ENCODE measurements at places on chromosomes 5 and 9.

DNA sequence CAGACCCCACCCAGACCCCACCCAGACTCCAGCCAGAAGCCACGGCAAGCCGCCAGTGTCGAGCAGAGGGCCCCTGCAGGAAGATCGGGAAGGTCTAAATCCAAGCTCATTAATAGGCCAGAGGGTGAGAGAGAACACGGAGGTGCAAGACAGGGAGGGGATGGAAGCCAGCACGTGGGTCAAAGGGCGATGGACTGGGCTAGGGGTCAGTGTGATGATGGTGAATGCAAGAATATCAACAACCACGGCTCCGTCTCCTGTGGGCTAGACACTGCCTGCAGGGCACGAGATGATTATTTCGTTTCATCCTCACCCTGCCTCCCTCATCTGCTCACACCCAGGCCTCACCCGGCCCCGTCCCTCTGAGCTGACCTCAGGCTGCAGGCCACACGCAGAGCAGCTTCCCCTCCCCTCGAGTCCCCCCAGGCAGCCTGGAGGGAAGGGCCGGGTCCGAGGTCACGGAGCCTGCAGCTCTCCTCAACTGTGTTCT lies 122.0 kb downstream of the COL23A1 start:
- DNase-seq = no peak

DNA sequence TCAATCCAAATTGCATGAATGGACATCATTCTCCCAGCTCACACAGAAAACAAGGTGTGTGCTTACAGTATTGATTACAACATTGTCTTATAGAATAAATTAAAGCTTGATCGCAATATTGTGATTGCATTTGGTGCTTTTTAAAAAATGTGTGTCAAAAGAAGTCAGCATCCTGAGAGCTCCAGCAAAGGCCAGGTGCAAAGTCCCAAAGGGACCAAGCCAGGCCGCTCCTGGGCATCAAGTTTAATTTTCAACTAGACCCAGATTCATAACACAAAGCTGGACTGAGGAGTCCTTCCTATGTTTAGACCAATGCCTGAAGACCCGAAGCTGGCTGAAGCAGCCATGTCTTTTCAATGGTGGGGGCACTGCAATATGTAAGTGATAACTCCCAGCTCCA lies 295.6 kb downstream of the IRX2 start:
- DNase-seq = no peak

DNA sequence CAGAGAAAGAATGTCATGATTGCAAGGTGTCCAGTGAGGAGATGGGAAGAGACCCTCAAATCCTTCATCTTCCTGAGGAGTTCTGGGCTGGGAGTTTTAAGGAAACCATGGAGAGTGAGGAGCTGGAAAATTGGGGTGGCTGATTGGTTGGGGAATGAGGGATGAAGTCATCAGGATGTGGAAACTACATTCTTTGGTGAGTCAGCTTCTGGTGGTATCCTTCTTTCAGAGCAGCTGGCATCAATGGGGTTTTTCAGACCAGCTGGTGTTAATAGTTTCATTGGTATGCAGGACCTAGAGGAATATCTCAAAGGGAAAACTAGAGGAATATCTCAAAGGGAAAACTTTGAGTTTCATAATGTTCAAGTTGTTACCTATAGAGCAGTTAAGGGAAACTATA lies 45.2 kb downstream of the RNF180 start:
- no peak for DNase-seq

GRCh38 chr9:88643931-88644330 lies 109.0 kb downstream of the NXNL2 start:
- no peak for DNase-seq

- no peak for DNase-seq
Measured at GRCh38 chr5:39780347-39780746, 355.6 kb upstream of the DAB2 start.

GRCh38 chr5:78300464-78301045 lies 6.1 kb upstream of the AP3B1 start:
- DNase-seq = no peak

DNA sequence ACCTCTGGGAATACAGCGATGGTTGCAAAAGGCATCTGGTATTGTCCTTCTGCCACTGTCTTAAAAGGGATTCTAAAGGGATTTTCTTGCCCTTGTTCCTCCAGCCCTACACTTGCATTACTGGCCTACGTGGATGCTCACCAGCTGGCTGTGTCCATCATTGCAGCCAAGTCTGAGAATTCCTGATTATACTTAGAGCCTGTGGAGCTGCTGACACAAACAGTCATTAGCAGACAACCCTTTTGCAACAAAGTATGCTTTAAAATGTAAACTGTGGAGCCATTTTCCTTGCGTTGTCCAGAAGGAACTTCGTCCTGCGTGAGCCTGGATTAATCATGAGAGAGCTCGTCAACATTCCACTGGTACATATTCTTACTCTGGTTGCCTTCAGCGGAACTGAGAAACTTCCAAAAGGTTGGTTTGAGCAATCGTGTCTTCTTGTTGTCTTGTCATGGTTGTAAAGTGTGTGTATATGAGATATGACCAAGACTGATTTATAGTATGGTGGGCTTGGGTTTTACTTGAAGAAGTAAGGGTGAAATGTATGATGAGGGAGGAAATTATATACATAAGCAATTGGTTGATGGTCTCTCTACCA lies at the start of gene MUSK:
Gene MUSK, plus strand, starts transcription at position 222 of the 598 bp plus-strand sequence. Its CDS starts 114 bp downstream, at position 336.
- DNase-seq = no peak

DNA sequence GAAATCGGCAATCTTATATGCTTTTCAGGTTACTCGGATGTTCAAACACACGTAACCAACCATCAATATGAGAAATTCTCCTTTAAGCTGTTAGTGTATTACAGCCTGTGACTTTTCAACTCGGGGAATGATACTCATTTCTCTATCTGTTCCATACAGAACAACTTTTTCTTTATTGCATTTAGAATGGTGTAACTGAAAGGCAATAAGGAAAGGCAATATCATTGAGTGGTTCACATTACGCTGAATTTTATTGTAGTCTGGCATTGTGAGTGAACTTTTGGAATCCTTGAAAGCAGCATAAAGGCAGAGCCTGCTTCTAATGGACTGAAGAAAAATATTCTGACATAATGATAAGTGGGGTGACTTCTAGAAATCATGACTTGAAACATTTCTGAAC lies 54.4 kb upstream of the MEF2C start:
- DNase-seq = no peak

GRCh38 chr5:167792514-167792913 lies 498.9 kb upstream of the WWC1 start:
- no peak for DNase-seq

DNA sequence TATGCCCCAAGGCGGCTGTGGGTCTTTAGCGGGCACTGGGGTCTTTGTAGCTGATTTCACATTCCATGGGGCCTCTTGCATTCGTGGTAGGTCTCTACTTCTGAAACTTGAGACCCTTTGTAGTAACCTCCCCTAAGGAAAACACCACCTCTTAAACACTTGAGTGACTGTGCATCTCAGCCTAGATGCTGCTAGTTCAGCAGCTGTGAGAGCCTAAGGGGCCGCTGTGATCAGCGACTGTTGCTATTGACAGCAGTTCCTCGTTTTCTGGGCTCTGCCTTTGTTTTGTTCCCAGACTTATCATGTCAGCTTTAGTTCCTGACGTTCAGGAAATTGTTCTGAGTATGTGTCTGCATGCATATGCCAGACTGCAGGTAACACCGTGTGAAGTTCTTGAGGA lies 171.2 kb downstream of the HSPA4 start:
- no peak for DNase-seq

GRCh38 chr5:1235379-1235778 lies 10.2 kb downstream of the SLC6A18 start:
- DNase-seq = no peak

Measured in cortex of kidney (tissue), 1 donor.